ENCODE measurements at places on chromosomes 13 and 19.

DNA sequence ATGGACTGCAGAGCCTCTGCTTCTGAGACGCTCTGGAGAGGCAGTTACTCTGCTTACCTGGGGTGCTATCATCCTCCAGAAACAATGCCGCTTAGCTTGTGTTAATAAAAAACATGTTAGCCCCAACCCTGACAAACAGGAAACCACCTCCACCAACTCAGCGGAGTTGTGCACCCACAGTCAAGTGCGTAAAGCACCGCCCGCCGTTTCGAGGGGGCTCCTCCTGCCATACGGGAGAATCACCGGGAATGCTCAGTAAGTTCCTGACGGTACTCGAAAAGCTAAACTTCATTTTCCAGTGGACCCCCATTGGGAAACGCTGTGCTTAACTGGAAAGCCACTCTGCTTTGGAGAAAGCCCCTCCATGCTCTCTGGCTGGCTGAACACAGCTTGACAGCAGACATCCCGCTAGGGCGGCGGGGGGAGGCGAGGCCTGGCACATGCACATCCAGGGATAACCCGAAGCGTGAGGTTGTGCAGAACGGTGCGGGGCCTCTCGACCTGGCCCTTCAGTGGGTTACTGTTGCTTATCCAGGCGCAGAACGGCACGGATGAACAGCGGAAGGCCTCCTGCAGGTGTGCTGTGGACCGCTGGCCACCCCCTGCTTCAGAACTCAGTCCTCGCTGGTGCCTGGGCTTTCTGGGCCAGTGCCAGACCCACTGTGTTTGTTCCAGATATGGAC is 17.1 kb downstream of the GAS6 start:
- no peak for DNase-seq

DNA sequence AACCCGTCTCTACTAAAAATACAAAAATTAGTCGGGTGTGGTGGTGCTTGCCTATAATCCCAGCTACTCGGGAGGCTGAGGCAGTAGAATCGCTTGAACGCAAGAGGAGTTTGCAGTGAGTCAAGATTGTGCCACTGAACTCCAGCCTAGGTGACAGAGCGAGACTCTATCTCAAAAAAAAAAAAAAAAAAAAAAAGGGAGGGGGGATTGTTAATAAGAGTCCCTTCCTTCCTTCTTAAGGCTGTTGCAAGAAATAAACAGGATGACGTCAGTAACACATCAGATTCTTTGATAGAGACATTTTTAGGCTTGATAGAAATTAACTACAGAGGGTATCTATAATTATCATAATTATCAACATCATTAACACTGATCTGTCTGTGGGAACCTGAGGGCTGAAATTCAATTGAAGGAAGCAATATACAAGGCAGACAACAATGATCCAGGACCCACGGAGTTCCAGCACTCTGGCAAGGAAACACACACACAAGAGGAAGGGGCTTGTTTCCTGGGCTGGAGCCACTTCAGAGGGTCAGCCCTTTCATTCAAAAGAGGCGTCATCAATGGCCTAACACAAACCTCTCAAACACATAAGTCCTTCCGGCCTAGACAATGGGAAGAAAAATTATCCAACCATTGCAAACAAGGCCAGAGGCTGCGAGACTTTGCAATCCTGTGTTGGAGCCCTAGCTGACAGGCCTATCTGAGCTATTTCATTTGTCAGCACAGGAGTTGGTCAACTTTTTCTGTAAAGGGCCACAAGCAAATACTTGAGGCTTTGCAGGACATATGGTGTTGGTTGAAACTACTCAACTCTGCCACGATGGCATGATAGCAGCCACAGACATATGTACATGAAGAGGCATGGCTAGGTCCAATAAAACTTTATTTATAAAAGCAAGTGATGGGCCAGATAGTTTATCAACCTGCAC is 105.2 kb downstream of the INSR start:
- DNase-seq, result no peak

DNA sequence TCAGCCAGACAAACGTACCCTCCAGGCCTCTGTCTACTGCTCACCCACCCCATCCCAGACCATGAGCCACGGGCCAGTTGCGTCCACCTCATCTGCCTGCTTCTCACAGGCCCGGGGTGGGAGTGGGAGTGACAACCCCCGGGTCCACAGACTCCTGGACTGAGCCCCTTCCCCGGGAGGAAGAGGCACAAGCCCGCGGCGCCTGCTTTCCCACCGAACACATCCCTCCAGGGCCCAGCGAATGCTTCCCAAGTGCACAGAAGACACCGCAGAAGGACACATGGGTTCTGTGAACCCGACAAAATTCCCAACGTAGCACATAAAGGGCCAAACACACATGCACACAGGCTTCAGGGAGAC is 18.0 kb upstream of the PLPP2 start:
- DNase-seq, result no peak

- DNase-seq, result no peak
These were observed 88.0 kb upstream of the MCF2L start for GRCh38 chr13:112880976-112881540.

DNA sequence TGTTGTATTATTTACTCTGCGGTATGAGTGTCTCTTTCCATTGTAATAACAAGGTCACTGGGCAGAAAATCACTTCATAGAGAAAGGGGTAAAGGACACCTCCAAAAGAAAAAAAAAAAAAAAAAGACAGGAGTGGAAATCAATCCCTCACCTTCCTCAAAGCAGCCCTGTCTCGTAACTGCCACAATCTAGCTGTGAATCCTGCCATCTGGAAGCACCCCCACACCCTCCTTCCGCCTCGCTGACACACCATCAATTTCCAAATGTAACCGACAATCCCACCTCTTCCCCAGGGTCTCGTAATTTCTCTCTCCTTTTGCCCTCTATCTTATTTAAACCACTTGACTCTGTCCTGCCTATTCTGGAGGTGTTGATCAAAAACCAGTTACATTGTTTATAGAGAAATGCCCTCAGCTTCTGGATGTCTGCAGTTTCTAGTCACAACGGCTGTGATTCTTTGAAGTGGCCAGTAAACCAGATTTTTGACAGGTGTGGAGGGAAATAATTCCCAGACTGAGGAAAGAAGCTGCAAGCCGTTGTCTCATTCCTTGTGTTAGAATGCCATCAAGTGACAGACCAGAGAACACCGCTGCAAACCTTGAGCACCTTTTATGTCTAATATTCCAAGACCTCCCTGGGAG is 9.1 kb upstream of the POP4 start:
- no peak for DNase-seq

GRCh38 chr19:48508729-48509411 is 2.8 kb downstream of the LMTK3 start:
- no peak for DNase-seq

- no peak for DNase-seq
These were observed 9.2 kb downstream of the RDH13 start for GRCh38 chr19:55053735-55054134.

GRCh38 chr19:6076675-6077463 is 33.4 kb downstream of the RFX2 start:
- DNase-seq, result no peak

DNA sequence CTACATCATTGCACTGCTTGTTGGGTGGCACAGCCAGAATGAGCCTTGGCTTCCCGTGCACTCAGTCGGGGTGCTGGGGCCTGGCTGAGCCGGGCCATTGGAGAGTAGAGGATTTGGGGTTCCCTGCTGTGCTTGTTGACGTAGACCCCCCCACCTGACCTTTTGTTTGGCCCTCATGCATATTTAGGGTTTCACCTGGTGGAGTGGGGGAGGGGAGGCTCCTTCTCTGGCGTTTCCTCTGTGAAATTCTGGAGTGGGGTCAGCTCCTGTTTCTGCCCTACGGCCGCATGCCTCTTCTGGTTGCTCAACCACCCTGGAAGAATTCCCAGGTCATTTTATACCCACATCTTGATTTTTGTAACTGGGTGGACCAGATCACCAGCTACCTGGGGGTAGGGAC is 82.8 kb downstream of the SIPA1L3 start:
- no peak for DNase-seq

DNA sequence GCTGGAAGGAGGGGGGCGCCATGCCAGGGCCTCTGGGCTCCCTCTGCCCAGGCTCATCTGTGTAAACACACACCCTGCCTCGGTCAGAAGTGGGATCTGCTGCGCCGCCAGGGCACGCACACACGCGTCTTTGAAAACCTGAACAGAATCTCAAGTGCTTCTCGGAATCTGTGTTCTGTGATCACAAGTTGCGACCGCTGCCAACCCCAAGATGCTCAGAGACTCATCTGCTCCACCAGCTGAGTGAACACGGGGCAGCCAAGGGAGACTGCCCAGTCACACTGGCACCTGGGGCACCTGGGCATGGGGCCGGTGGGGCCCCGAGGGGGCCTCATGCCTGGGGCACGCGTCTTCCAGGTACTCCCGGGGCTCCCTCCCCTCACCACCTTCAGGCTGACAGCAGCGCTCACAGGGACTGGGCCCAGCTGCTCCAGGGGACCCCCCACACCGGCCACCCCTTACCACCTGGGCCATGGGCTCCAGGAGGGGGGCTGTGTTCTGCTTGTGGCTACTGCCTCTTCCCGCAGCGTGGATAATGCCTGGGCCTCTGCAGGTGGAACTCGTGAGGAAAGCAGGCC is 59.0 kb downstream of the KLF2 start:
- DNase-seq, result no peak
